ENCODE measurements at places on chromosomes 16 and 17.

DNA sequence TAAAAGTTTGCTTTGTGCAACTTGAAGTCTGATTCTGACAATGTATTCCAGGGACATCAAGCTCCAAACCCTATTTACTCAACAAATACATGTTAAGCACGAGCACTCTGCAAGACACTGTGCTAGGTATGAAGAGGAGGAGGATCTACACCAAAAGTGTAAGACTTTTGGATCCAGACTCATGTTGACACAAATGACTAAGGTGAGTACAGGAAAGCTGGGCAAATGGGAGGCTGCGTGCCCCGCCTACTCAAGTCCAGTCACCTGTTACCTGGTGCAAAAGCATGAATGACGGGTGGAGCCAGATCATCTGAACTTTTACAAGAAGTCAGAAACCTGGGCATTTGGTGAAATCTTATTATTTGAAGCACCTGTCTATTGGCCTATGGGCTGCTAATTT, 120.7 kb downstream of the ABCC12 start:
- no peaks in the 10 kb centered on the region for H3K36me3 ChIP-seq
- no peak for DNase-seq
- H3K4me1 ChIP-seq: no peaks in the 10 kb centered on the region

DNA sequence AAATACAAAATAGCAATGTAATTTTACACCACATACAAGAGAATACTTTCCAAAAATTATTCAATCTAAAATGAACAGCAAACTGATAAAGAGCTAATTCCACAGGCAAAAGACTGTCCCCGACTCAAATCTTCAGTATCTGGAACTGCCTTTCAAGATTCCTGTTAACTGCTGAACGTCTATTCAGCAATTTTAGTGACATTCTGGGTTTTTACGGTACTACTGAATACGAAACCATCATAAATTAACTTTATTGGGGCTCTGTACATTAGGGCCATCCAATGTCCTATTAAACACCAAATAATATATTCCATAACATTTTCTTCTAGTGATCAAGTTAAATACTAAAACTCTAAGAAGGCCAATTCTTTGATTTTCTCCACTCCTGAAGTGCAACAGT, 1.6 kb downstream of the FBXL20 start:
- peak overlapping the region; percentile 94 for H3K4me3 ChIP-seq
- no peak overlapping the region for H3K27ac ChIP-seq
- no peak for DNase-seq
- peaks cover 28% of the 10 kb centered on the region for H3K4me1 ChIP-seq

- no peaks in the 10 kb centered on the region for H3K36me3 ChIP-seq
- no peak for DNase-seq
- H3K4me1 ChIP-seq: no peaks in the 10 kb centered on the region
- H3K27ac ChIP-seq: no peak overlapping the region
These were observed 46.6 kb upstream of the RPL38 start for GRCh38 chr17:74156878-74157277.

DNA sequence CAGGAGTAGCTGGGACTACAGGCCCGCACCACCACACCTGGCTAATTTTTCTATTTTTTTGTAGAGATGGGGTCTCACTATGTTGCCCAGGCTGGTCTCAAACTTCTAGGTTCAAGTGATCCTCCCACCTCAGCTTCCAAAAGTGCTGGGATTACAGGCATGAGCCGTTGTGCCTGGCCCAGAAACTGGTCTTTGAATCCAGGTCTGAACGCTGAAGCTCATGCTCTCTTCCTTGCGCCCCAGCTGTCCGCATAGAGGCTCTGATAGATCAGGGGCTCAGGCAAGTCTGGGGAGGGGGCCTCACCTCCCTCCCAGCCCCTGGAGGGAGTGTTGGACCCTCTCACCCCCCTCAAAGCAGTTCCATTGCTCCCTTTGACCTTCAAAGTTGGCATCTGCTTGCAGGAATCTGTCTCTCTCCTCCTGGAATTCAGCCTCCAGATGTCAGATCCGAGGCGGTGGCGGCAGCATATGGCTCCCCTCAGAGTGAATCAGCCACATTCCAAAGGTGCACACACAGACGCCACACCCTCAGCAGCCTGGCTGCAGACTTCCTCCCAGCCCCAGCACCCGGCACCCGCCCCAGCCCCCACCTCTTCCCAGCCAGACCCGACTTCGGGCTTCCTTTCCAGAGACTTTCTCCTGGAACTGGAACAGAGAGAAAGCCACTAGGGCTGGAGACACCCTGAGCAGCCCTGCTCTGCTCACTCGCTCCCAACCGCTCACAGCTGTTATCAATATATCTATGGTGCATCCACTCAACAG, 16.9 kb upstream of the GLIS2 start:
- no peaks in the 10 kb centered on the region for H3K36me3 ChIP-seq
- no peaks in the 10 kb centered on the region for H3K27me3 ChIP-seq
- H3K4me1 ChIP-seq: peaks cover 8% of the 10 kb centered on the region
- no peak overlapping the region for H3K4me3 ChIP-seq
- DNase-seq: peak; percentile 79

DNA sequence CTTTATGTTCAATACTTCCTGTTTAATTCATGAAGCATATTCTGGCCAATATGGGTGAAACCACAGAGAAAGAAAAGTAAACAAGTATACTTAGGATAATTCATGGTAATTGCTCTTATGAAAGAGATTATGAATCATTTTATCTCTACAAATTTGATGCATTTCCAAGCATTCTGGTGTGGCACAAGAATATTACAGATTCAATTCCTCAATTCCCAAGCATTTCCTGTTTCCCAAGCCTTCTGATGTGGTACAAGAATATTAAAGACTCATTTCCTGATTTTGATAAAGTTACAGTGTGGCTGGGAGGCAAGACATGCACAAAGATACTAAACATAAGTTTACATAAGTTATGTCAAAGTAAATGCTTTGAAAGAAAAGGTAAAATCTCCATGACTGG, 126.1 kb upstream of the NUDT7 start:
- no peak overlapping the region for H3K4me3 ChIP-seq
- no peaks in the 10 kb centered on the region for H3K4me1 ChIP-seq
- H3K36me3 ChIP-seq: no peaks in the 10 kb centered on the region
- H3K27me3 ChIP-seq: no peaks in the 10 kb centered on the region
- no peak overlapping the region for H3K27ac ChIP-seq

DNA sequence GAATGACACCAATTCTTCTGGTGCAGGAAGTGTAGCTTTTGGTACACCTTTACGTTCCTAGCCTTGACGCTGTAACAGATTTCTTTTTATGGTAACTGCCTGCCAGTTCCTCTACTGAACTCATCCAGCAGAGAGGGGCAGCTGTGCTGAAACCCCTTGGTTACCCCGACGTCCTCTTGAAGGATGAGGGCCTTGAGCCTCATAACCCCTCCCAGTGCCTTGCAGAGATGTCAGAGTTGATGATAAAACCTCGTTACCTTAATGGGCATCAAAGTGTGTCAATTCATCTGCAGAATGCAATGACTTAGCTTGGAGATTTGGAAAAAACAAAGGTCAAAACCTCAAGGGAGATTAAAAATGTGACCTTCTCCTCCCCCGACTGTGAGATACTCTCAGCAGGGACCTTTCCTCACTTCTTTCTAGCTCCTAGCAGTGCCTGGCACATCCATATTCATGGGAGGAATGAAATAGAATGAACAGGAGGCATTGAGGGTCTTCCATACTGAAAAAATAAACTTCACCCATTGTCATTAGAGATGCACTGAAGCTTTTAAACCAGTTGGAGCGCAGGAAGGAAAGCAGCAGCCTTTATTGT, 69.2 kb downstream of the SDR42E1 start:
- no peak overlapping the region for H3K27ac ChIP-seq
- H3K4me3 ChIP-seq: no peak overlapping the region
- no peak for DNase-seq
- H3K27me3 ChIP-seq: no peaks in the 10 kb centered on the region
- H3K36me3 ChIP-seq: no peaks in the 10 kb centered on the region

DNA sequence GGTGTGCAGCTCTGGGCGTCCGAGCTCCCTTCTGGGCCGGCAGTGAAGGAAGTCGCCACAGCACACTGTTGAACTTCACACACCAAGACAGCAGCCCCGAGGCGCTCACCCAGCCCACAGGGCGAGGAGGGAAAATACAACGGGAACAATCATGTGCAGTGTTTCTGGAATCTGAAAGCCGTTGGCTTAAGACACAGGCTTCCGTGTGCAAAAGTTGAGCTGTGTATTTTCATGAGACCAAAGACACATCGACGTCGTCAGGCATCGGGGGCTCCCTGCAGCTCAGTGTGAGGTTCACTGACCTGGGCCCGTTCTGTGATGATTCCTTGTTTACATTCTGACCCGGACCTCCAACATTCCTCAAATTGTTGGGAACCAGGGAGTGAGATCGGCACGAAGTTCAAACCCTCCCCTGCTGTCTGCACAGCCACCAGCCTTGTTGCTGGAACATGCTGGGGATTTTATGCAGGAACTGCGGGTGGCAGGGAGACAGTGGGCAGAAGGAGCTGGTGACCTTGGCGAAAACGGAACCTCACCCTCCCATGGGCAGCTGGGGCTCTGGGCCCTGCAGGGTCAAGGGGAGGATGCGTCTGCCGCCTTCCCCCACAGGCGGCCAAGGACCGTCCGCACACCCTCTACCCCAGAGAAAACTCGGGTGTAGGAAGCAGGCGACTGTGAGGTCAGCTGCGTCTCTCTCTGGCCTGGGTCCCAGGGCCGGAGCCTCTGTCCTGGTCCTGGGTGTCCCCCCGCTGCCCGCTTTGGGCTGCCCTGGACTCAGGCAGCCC, 72.2 kb downstream of the METRNL start:
- no peaks in the 10 kb centered on the region for H3K27me3 ChIP-seq
- DNase-seq: no peak
- no peak overlapping the region for H3K27ac ChIP-seq
- H3K4me3 ChIP-seq: no peak overlapping the region
- H3K36me3 ChIP-seq: no peaks in the 10 kb centered on the region
- H3K4me1 ChIP-seq: no peaks in the 10 kb centered on the region

DNA sequence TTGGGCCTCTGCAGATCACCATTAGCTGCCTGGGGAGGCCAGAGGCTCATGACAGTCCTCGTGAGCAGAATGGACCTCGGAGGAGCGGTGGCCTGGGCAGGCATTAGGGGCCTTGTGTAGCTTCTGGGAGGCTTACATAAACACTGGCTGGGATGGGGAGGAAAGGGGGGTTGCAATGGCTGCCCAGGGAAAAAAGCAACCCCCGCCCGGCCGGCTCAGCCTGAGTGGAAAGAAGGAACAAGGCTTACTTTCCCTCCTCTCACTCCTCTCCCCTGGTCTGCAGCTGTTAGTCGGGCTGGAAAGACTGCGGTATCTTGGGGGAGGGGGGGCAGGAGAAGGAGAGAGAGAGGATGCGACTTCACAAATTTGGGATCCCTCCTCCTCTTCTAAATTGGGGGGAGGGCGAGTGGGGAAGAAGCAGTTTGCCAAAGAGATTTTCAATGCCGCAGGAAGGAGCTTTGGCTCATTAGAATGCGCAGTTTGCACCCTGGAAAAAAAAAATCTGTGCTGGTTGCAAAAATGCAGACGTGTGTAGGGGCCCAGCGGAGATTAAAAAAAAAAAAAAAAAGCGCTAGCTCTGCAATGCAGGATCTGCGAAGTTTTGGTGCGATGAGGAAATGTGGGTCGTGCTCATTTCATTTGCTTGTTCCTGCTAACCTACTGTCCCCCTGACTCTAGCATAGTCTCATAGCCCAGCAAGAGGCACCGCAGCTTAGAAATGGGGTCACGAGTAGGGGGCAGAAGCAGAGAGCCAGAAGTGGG, 6.6 kb upstream of the NR1D1 start:
- no peaks in the 10 kb centered on the region for H3K36me3 ChIP-seq
- peaks cover 100% of the 10 kb centered on the region for H3K4me1 ChIP-seq
- H3K27ac ChIP-seq: peak overlapping the region; percentile 95
- no peaks in the 10 kb centered on the region for H3K27me3 ChIP-seq
- peak; percentile 60 for DNase-seq

DNA sequence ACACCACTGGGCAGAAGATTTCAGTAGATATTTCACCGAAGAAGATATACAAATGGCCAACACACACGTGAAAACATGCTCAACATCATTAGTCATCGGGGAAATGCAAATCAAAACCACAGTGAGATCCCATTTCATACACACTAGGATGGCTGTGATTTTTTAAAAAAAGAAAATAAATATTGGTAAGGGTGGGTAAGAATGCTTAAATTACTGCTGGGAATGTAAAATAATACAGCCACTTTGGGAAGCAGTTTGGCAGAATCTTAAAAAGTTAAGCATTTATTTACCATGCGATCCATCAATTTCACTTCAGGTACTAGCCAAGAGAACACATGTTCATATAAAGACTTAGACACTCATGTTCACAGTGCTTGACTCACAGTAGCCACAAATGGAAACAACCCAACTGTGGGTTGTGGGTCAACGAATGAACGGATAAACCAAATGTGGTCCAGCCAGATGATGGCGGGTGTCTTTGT, 6.5 kb upstream of the C16orf74 start:
- H3K4me1 ChIP-seq: peaks cover 16% of the 10 kb centered on the region
- no peaks in the 10 kb centered on the region for H3K36me3 ChIP-seq
- H3K27me3 ChIP-seq: peaks cover 4% of the 10 kb centered on the region
- no peak overlapping the region for H3K4me3 ChIP-seq
- H3K27ac ChIP-seq: no peak overlapping the region
- no peak for DNase-seq

GRCh38 chr16:26697807-26698206, 368.9 kb upstream of the C16orf82 start:
- no peaks in the 10 kb centered on the region for H3K4me1 ChIP-seq
- H3K4me3 ChIP-seq: no peak overlapping the region
- no peaks in the 10 kb centered on the region for H3K27me3 ChIP-seq
- no peak for DNase-seq
- no peak overlapping the region for H3K27ac ChIP-seq

DNA sequence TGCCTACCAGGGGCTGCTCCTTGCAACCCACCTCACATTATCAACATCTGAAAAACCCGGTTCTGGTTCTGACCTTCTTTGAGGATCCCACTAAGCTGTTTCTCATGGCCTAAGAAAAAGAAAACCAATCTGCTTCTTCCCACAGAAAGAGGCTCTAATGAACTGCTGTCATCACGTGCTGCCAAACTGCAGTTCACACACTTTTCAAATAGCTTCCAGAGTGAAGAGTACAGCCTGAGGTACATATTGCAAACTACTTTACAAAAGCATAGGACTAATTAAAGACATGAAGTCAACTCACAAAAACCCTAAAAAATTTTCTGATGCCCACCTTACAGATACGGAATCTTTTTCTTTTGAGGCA, 36.7 kb downstream of the SMG6 start:
- DNase-seq: no peak
- H3K4me1 ChIP-seq: peaks cover 9% of the 10 kb centered on the region
- H3K27ac ChIP-seq: no peak overlapping the region
- no peak overlapping the region for H3K4me3 ChIP-seq
- H3K27me3 ChIP-seq: no peaks in the 10 kb centered on the region
- peaks cover 56% of the 10 kb centered on the region for H3K36me3 ChIP-seq

DNA sequence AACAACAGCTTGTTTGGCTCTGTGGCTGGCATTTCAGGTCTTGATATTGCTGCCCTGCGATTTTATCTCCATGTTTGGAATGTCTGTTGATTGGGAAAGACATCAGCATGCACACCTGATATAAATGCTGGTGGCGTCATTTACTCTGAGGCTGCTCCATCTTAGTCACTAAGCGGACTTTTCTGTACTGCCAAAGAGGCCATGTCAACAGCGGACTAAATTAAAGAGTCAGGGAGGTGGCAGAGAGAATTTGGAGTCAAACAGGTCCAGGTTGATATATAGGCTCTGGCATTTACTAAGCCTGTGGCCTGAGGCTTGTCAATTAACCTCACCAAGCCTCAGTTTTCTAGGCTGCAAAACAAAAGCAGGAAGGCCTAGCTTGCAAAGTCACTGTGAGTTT, 6.2 kb downstream of the RBFOX1 start:
- no peaks in the 10 kb centered on the region for H3K27me3 ChIP-seq
- no peaks in the 10 kb centered on the region for H3K36me3 ChIP-seq
- H3K4me1 ChIP-seq: no peaks in the 10 kb centered on the region
